COR-L47 (cell line): ENCODE measurements at places on chromosomes 4 and X.

DNA sequence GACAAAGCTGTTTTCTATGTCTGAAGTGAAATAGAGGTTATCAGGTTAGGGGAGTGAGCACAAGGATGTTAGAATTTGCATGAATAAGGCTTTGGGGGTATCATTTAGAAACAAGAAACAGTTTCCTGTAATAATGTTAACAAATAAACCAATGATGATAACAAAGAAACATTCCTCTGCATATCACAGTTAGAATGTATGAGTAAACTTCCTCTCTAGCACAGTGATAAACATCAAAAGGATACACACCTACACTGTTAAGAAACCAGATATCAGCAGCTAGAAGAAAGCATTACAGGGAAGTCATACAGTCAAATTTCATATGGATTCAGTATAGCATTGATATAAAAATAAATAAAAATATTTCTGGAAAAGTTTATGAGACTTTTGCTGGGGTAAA, 340.0 kb upstream of the MAGEB16 start:
- DNase-seq, result no peak

DNA sequence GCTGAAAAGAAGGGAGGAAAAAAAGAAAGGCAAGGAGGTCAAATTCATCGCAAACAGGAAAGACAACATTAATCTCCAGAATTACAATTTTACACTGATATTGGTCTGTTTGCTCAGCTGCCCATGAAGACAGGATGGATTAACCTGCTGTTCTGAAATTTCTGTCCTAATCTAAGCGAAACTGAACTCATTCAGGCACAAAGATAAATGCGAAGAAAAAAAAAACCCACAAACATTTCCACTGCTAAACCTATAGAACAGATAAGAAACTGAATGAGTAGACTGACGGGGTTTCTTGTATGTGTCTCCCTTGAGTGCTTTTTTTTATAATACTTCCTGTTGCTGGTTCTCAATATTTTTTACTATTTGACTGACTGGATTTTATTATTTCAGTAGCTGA, 251.8 kb upstream of the FTHL17 start:
- no peak for DNase-seq

DNA sequence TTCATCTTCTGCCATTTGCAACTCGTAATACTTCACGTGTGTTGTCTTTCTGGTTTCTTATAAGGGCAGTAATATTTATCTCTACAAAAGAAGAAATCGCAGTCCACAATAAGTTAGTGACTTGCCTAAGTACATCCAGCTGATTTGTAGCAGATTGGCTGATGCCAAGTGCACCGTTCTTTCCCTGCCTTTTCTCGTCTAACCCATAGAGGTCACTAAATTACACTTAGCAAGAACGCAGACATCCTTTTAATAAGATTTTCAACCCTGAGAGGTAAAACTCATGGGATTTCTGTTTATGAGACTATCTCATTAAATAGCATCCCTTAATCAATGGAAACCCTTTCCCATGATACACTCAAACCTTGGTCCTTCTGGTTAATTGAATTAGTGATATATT, 408.6 kb upstream of the ACTRT1 start:
- DNase-seq, result no peak

DNA sequence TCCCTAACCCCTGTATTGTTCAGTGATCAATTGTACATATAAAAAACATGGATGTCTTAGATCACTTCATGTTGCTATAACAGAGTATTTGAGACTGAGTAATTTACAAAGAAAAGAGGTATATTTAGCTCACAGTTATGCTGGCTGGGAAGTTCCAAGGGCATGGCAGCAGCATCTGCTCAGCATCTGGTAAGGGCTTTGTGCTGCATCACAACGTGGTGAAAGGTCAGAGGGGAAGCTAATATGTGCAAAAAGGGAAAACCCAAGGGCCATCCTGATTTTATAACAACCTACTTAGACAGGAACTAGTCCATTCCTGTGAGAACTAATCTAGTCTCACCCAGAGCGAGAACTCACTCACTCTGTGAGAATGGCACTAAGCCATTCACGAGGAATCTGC, 128.2 kb upstream of the OTUD4 start:
- no peak for DNase-seq

DNA sequence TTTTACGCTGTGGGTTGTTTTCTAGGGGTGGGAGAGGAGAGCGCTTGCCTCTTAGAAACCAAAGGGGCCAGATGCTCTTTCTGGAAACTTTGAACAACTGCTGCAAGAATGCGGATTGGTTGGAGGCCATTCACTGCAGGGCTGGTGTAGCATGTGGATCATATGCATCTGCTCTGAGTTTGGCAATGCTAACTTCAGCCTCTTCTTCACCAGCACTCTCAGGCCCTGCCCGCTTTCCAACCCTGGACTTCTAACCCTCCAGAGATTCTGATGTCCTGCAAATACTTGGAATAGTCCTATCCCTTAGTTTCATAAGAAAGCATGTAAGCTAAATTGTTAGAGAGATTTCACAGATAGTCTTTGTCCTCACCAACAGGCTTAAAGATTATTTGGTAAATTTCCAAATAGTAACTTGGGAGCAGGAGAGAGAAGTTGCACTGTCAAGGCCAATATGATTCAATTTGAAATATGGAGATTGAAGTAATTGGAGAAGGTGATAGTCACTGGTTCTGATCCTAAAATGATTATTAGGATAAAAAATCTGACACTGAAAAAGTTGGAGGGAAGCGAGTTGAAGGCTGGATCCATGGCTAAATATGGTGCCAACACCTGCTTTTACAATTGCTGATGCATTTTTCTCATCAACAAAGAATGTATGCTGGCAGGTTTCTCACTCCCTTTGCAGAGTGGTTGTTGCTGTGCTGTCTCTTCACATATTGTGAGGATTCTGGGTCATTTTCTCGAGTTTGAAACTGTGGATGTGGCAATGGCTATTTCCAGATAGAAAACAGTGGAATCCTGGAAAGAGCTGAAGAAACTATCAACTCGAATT, 210.4 kb downstream of the PTTG2 start:
- no peak for DNase-seq

DNA sequence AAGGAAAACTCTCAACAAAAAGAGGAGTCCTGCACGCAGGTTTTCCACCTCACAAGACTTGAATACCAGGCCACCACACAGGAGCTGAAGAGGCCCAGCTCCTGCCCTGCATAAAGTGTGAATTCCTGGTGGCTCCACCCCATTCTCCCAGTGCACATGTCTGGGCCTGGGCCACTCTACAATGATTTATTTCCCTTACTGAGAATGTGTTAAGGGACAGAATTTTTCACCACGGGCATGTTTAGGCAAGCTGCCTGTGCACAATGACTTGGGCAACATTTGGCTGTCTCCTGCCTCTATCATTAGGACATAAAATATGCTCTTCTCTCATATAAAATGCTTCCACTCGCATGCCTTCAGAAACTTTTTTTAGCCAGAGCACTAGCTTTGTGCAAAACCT, 197.1 kb downstream of the SLC7A11 start:
- no peak for DNase-seq

DNA sequence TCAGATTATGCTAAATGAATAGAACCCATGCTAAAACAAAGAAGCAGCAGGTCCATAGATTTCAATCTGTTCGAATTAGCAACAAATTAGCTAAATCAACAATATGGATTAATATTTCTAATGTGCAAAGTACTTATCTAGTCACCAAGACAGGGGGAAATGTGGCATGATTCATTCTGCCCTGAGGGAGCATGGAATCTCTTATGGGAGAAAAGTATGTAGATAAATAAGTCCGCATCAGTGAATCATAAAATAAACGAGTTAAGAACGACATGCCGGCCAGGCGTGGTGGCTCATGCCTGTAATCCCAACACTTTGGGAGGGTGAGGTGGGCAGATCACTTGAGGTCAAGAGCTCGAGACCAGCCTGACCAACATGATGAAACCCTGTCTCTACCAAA, 102.1 kb downstream of the ANOS1 start:
- DNase-seq, result no peak

DNA sequence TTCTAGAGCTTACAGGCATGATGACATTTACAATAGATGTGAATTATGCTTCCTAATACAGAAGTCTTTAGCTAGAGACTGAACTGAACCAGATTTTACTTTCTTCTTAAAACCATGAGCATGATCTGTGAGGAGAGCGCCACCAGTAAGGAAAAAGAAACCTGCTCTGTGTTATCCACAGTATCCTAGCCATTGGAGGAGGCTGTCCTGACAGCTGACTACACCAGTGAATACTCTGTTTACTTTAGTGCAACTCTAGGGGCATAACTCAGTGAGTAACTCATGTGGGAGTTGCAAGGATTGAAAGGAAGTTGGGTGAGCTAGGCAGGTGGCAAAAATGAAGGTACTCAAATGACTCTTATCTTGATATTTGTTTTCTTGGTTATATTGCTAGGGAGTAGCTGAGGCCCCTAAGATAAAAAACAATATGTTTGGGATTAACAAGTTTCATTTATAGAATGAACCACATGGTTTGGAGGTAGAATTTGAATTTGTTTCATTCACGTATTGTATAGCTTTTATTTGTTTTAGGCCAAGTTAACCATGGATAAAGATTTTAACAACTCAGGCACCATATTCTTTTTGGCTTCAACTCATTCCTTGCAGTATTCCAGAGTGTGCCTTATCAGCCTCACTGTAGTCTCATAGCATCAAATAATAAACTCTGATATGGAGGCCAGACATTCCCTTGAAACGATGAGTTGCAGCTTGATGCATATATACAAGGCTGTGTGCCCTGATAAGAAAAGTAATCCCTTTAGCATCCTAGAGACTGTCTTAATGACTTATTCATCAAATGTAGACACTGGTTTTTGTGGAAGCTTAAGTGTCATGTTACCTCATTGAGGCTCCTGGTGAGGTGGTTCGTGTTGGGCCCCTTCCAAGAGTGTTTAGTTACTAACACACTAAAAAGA, 2.5 kb downstream of the BMP3 start:
- DNase-seq, result no peak

DNA sequence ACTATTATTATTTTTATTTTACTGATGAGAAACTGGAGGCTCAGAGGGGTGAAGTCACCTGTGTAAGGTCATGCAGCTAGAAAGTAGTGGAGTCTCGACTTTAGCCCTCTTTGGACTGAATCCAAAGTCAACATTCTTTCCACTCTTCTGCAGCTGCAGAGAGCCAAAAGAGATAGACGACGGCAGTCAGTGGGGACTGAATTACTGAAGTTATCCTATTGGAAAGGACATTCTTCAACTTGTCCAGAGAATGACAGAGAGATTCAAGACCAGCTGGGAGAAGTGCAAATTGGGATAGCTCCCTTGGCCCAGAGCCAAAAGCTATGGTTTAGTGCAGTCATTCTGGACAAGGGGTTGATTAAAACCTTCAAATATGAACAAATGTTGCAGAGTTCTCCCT, 42.5 kb downstream of the VGLL1 start:
- no peak for DNase-seq

DNA sequence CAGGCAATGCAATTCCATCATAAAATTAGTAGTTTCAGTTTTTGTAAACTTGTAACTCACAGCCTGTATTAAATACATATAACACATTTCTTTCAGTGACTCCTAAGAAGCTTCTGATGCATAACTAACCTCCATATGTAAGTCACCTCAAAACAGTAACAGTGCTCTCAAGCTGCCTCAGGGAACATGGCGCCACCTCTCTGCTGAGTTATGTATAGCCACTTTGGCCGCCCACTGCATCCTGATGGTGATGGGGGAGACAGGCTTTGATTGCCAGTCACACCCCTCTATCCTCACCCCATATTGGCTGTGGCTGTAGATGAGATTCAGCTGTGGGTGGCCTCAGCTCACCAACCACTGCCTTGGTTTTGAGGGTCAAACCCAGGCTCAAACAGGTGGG, 54.3 kb downstream of the LRBA start:
- no peak for DNase-seq

- DNase-seq, result no peak
Measured at GRCh38 chrX:39318506-39319343, 517.5 kb downstream of the MID1IP1 start.

DNA sequence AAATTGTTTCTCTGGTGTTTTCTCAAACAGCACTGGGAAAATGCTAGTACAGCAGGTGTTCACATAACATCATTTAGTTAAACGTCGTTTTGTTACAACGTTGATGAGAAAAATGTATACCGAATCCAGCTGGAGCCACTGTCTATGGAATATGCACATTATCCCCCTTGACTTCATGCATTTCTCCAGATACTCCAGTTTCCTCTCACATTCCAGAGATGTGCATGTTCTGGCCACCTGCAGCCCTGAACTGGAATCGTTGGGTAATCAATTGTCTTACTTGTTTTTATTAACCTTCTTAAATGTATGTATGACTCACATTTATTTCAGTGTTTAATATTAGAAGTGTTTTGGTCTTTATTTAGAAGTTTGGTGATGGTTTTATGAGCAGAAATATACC, 18.4 kb upstream of the ODAM start:
- no peak for DNase-seq

- no peak for DNase-seq
Measured at GRCh38 chr4:145528601-145529000, 46.9 kb downstream of the SMAD1 start.

GRCh38 chr4:94403751-94404150, 48.0 kb upstream of the PDLIM5 start:
- no peak for DNase-seq
